ENCODE measurements at places on chromosomes 16 and 17.

- DNase-seq = peak; percentile 59
These were observed 621 bp downstream of the KCNJ2 start for GRCh38 chr17:70169709-70170597.

DNA sequence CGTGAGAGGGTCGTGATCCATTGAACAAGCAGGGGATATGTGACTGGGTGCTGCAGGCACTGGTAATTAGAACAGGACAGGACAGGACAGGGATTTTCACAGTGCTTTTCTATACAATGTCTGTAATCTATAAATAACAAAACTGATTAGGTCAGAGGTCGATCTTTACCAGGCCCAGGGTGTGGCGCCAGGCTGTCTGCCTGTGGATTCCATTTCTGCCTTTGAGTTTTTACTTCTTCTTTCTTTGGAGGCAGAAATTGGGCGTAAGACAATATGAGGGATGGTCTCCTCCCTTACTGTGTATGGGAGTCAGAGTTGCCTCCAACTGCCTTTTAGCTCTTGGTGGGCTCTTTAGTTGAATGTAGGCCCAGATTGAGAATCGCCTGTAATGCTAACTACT, 1.5 kb upstream of the ZNF764 start:
- no peak for DNase-seq

DNA sequence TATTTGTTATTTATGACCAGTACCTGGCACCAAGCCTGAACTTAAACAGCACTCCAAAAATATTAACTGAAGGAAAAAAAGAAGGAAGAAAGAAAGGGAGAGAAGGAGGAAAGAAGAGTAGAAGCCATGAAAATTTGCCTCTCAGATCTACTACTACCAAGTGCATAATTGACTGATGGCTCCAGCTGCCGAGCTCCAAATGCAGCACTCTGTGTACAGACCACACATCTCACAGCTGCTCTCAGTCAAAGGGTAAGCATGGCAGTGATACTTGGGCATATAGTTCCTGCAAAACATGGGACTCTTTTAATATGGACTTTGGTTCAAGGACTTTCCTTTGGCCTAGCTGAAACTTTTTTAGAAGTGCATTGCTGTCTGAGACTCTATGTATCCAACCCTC, 44.0 kb upstream of the NOG start:
- no peak for DNase-seq

DNA sequence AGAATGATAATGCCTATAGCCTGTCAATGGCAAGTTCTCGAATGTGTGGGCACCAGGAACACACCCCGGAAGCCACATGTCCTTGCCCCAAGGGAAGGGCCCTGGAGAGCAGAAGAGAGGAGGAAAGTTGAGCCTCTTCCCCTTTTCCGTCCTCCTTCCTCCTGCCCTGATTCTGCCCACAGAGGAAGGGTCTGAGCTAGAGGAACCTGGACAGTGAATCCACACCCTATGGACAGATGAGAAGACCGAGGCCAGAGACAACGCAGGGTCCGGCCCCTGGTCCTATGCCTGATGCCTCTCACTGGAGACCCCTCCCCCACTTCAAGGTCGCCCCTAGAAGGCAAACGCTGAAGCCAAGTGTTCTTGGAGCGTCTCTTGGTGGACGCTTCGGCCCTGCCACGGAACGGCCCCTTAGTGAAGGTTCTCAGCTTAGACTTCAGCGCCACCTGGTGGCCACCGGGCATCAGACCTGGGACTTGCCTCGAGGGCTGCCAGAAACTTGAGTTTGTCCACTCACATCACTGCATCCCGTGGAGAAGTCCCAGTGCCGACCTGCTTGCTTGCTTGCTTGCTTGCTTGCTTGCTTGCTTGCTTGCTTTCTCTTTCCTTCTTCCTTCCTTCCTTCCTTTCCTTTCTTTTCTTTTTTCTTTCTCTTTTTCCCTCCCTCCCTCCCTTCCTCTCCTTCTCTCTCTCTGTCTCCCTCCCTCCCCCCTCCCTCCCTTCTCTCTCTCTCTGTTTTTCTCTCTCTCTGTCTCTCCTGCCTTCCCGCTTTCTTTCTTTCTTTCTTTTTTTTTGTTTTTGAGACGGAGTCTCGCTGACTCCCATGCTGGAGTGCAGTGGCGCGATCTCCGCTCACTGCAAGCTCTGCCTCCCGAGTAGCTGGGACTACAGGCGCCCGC, 20.6 kb upstream of the SPNS3 start:
- peak; percentile 83 for DNase-seq

DNA sequence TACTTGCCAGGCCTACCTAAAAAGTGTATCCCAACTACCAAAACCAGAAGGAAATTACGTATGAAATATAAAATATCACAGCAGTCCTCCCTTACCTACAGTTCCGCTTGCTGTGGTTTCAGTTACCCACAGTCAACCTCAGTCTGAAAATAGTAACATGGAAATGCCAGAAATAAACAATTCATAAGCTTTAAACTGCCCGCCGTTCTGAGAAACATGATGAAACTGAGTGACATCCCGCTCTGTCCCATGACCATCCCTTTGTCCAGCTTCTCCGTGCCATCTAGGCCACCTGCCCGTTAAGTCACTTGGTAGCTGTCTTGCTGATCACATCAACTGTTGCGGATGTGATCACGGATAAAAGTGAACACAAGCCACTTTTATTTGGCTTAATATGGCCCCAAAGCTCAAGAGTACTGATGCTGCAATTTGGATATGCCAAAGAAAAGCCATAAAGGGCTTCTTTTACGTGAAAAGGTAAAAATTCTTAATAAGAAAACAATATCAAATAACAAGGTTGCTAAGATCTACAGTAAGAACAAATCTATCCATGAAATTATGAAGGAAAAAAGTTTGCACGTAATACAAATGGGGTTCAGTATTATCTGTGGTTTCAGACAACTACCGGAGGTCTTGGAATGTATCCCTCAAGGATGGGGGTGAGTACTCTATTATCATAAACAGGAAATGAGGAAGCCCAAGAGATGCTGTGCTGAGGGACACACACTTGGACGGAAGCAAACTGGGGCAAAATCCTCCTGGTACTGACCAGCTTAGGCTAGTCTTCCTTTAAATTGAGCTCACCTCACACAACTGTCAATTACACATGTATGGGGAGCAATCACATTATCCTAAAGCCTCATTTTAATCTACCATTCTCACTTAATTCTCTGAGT, 8.2 kb downstream of the USP22 start:
- DNase-seq = peak; percentile 90

- DNase-seq = peak; percentile 61
These were observed 65.2 kb downstream of the ABCC1 start for GRCh38 chr16:16014329-16015224.

DNA sequence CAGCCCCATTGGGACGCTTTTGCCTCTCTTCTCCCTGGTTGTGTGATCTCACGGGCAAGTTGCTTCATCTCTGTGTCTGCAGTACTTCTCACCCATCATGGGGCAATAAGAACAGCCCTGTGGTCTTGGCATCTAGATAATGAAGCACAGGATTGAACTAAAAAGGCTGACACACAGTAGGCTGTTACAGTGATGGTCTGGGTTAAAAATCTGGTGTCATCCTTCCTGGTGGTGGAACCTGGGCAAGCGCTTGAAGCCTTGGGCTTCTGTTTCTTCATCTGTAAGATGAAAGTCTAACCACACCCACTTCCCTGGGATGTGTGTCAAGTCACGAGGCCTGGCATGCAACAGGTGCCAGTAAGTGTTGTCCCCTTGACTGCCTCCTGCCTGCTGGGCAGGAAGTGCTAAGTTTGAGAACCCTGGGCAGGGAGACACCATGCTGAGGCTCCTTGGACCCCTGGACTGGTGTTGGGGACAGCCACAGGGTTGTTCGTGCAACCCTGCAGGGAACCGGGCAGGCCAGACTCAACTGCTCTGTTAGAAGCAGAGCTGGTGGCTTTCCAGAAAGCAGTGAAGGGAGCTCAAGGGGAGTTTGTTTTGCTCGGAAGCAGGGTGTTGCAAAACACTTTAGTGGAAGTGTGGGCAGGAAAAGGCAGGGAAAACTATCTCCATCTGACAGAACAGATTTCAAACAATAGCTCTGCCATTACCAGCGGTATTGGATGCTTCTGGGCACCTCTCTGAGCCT, 5.9 kb upstream of the MAP2K3 start:
- DNase-seq = peak; percentile 78

DNA sequence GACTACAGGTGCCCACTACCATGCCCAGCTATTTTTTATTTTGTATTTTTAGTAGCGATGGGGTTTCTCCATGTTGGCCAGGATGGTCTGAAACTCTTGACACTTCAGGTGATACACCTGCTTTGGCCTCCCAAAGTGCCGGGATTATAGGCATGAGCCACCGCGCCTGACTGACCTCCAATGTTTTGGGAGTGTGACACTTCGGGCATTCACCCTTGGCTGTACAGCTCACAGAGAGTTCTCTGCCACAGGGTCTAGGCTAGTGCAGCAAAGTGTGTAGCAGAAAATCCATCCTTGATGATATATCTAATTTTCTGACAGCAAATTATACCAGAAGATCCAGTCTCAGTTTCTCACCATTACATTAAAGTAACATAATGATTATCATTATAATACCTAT, 14.1 kb downstream of the FAM20A start:
- DNase-seq = no peak

GRCh38 chr17:14444915-14445314, 144.0 kb downstream of the HS3ST3B1 start:
- DNase-seq = no peak

DNA sequence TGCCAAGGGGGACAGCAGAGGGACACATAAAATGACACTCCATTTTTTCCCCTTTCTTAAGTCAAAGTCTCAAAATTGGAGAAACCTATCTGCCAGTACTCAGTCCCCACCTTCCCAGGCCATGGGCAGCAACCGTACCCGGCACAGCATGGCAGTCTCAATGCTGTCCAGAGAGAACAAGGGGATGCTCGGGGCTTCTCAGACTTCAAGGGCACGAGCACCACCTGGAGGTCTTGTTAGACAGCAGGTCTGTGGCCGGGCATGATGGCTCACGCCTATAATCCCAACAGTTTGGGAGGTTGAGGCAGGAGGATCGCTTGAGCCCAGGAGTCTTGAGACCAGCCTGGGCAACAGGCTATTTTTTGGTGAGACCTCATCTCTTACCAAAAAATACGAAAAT, 3.2 kb downstream of the DNAH17 start:
- DNase-seq = no peak

DNA sequence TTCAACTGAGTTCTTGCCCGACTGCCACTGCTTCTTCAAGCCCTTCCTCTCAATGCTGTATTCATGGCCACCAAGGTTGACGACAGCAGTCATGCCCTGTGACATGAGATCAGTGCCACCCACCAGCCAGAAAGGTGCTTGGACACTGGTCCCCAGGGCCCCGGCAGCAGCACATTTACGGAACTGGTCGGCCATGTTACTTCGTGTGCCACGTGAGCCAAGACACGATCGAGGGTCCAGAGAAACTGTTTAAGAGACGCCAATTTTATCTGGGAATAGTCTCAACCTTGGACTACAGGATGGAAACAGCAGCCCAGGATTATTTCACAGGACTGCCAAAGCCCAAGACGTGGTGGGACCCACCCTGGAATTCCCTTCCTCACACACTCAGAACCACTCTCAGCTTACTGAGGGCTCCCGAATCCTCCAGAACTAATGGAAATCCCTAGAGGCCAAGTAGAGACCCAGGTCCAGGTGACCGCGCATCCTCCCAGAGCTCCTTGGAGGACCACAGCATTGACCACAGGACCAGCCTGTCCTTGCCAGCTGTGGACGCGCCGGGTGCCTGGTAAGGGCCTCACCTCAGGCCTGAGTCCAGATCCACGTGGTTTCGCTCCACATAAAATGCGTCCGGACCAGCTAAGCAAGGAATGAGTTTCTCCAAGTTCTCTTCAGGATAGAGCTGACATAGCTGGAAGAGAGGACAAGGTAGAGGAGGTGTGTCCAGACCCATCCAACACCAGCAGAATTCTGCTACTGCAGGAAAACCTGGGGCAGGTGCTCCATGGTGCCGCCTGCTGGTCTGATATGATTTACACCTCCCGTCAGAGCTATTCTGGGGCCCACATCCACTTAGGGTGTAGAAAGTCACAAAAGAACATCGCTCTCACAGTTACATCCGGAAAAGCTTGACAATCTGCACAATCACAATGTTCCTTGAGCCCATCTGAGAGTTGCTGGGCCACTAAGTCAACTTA, 28.2 kb downstream of the MAP1LC3B start:
- DNase-seq = no peak

- no peak for DNase-seq
These were observed 2.7 kb downstream of the CDK5R1 start for GRCh38 chr17:32489320-32490100.

- DNase-seq = no peak
These were observed 38.8 kb downstream of the RGS9 start for GRCh38 chr17:65175952-65176351.
